ENCODE measurements at places on chromosomes 4 and X.

GRCh38 chr4:7031558-7032449 lies 11.4 kb upstream of the TADA2B start:
- no peak for DNase-seq

DNA sequence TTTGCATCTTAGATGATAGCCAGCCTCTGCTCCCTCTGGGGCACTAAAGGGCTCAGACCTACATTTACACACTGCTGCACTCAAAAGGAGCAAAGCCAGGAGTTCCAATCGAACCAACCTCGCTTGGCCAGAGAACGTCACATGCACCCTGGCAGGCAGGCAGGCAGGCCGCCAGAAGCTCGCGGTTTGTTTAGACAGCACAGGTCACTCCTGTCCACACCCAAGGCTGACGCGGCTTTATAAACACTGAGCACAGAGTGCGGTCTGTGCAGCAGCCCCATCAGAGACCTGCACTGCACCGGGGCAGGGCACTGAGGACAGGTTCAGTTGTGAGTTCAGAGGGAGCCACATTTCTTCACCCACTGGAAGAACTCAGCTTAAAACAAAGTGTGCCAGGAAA lies 143.9 kb downstream of the BCOR start:
- no peak for DNase-seq

DNA sequence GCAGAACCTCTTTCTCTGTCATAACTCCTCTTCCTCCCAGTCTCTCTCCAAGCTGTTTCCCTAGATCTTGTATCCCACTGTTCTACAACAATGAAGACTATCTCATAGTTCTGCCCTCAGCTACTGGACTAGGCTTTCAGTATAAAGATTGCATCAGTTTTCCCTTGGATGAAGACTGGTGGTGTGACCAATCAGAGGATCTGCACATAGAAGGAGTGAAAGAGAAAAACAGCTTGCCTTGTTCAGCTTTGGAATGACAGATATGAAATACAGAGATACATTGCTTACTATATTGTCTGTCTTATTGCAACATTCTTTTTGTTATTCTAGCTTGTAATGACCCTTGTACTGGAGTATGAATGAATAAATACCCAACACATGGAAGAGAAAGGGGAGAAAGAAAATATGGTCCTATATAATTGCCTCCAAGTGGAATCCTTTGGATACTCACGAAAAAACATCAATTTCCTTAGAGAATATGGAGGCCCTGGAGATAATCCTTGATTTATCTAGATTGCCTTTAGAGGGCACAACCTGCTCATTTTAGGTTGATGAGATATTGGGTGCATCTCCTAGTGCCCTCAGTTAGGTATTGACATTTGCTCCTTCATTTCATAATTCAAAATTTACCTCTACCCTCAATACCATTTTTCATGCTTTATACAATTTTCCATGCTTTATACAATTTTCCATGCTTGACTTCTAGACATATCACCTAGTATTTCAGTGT lies 395.8 kb downstream of the NAF1 start:
- DNase-seq, result no peak

DNA sequence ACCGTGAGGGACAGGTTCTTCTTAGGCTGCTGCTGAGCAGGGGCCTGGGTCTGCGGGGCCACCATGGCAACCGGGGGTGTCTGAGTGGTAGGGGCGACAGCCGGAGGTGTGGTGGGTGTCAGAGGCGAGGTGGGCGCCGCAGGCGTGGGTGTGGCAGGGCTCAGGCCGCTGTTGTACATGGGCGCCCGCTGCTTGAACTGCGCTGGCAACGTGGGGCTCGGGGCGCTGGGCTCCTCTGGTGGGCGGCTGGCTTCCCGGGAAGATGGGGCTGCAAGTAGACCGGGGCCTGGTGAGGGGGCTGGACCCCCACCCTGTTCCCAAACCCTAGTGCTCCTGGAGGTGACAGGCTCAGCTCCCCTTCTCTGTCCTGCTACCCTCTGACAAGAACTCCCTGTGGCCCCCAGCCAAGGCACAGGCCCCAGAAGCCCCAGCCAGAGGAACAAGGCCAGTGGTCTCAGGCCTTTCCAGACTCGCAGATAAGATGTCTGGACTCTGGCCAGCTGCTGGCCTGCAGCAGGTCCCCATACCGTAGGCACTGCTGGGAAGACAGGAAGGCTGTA lies 24.8 kb downstream of the NELFA start:
- DNase-seq, result no peak

- no peak for DNase-seq
Measured at GRCh38 chrX:21781525-21781924, 23.6 kb upstream of the SMPX start.

GRCh38 chrX:71609095-71609750 lies 9.1 kb downstream of the CXCR3 start:
- peak; percentile 33 for DNase-seq

GRCh38 chr4:187302457-187303150 lies 578.9 kb upstream of the FAT1 start:
- DNase-seq, result no peak

DNA sequence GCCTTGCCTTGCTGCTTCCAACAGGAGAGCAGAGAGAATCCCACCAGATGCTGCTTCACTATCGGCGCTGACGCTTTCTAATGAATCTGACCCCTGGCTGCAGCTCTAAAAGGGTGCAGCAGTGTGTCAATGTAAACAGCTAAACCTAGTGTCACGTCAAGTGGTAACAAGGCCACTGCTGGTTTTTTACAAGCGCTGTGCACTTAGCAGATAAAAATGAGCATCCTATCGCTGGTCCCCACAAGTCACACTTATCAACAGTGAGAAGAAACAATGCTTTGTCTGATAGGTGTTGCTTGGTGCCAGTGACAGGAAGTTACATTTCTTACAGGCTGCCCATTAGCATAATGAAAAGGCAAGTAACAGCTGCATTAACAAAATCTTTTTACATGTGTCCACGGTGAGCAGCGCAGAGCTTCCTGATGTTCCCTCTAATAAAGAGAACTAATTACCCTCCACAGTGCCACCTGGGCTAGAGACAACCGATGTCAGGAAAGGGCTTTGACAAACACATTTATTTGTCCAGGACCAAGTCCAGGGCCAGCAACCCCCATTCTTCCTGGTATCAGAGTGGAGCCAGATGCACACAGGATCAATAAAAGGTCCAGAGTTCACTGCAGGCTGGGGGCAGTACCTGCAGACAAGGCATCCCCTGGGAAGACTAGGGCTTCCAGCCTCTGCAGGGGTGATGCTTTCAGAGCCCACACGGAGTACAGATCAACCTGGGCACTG lies 176.0 kb downstream of the MGST2 start:
- DNase-seq, result peak; percentile 1

GRCh38 chr4:106041294-106042002 lies 146.2 kb downstream of the NPNT start:
- no peak for DNase-seq

GRCh38 chr4:121375262-121375661 lies 5.6 kb downstream of the QRFPR start:
- DNase-seq, result no peak

DNA sequence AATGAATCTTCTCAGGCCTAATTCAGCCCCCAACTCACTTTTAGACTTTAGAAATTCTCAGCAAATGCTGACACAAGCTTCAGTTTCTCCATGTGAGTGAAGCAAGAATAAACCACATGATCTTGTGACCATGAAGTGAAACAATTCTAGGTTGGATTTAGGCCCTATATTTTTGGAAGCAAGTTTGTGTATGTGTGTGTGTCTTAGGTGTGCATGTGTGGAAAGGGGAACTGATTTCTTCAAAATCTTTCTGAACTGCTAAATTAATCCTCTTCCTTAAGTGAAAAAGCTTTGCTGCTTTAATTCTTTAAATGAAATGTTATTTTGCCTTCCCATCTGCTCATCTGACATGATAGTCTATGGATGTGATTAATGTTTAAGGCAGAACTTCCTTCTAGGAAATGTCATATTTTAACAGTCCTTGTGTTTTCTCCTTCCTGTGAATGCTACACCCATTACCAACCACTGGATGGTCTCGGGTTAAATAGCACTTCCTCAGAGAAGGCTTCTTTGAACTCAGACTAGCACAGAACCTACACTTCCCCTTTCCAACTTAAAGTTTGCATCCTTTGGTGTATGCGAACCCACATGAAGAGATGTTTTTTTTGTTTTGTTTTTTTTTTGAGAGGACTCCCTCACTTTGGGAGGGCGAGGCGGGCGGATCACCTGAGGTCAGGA lies 1.2 kb upstream of the TMEM144 start:
- DNase-seq, result peak; percentile 9

DNA sequence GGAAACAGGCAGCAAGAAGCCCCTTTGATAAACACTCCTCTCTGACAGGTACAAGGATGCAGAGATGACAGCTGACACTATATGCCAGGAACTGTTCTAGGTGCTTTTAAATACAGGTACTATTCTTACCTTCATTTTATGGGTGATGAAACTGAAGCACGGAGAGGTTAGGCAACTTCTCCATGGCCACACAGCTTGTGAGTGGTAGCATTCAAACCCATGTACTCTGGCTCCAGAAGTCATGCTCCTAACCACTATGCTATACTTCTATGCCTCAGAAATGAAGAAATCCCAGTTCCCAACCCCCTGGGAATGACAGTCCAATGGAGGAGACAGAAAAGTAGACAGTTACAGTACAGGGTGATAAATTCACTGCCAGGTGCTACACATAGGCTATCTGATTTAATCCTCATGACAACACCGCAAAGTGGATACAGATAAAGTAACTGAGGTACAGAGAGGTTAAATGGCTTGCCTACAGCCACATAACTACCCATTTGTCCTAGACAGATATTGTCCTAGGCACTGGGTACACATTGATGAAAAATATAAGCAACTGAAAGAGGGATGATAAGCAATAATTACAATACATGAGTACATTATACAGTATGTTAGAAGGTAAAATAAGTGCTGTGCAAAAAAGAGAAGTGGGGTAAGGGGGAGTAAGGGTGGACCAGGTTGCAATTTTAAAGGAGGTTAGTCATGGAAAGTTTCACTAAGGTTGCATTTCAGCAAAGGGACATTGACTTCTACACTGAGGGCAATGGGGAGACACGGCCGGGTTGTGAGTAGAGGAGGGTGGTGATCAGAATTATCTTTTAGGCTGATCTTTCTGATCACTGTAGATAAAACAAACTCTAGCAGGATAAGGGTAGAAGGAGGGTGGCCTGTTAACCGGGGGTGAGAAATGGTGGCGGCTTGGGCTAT lies 1.6 kb upstream of the F8 start:
- DNase-seq, result no peak

GRCh38 chr4:31126881-31127398 lies 406.8 kb downstream of the PCDH7 start:
- DNase-seq, result no peak

DNA sequence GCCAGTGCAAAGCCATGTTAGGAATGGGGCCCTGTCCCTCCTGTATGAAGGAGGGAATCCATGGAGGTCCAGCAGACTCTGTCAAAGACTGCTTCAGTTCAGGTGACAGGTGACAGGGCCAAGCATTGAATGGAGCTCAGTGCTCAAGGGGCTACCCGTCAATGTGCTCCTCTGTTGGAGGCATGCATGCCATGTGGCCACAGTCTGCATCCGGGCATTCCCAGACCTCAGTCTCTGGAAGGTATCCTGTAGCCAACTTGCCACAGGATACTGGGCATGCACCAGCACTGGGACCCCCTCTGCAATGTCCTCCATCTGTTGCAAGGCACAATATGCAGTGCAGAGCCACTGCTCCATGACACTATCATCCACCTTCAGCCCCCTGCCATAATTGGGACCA lies 136.1 kb upstream of the GATB start:
- DNase-seq, result no peak
